ENCODE measurements at places on chromosomes 2 and 18. TPM values are rescaled to one million over a fixed set of nuclear protein-coding genes. Genes with fewer than 3 reads are reported as not detected.

The DNAJC5G gene
- 0.39 TPM for total RNA-seq

The ANO7 gene
- 5.1 TPM for total RNA-seq

- no peak for DNase-seq
These were observed 42.0 kb downstream of the TTR start for GRCh38 chr18:31633392-31634330.

DNA sequence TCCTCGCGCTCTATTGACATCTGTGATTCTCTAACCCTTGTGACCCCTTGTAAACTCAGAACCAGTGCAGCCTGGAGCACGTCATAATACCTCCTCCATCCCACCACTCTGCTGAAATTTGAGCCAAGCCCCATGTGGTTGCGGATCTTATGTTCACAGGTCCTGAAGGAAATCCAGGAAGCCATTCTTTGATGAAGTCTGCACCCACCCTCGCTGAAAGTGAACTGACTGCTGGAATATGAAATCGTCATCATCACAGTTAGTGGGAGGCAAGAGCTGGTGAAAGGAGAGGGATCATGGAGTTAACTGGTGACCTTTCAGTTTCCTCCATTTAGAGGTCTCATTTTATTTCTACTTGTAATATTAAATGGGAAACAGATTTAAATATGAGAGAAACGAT, 21.6 kb downstream of the ZEB2 start:
- no peak for DNase-seq

GRCh38 chr2:12430407-12431133, 286.2 kb upstream of the TRIB2 start:
- no peak for DNase-seq

DNA sequence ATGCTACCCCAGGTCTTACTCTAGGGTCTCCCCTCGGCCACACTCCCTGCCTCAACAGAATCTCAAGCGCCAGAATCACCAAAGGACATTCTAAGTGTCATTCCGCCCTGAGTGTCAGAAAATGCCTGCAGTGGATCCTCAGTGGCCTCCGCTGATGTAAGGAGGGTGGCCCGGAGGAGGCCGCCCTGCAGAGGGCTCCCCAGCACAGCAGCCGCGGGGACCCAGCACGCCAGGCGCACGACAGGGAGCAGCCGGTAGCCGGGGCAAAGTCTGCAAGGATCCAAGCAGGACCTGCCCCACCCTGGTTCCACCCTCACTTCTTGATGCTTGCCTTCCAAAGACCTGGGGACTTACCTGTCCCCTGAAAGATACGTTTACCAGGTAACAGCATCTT, 54.2 kb upstream of the ID2 start:
- peak; percentile 22 for DNase-seq
